HFFc6 (cell line): ENCODE measurements at places on chromosomes 3 and 15.

GRCh38 chr3:15690748-15691147, 89.2 kb downstream of the BTD start:
- no peak for DNase-seq

DNA sequence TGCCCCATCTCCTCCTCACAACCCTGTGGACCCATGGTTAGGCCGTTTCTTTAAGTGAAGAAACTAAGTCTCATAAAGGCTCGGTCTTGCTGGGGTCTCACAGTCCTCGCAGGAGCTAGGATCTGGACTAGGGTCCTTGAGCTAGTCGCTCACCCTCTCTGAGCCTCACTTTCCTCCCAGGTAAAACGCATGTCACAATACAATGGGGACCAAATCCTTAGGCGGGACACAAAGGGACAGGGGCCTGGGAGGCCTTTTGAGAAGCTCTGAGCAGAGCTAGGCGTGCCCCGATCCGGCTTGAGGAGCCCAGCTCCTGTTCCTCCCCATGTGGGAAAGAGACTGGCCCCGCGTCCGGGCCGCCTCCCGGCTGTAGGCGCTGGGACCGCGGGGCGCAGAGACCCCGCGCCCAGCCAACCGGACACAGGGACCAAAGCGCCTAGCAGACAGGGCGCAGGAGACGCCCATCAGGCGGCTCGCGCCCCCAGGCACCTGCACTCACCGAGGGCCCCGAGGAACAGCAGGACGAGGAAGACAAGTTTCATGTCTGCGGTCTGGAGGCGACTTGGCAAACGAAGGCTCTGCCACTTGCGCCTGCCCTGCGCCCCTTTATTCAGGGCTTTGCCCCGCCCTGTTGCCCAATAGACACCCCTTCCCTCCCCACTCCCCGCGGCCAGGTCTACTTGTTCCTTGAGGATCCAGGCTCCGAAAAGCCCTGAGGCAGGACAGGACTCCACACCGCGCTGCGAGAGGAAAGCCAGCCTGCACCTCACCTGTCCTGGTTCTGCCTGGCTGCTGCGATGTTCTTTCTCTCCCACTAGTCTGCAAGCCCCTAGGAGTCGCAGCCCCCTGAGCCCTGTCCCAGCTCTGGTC, at the start of gene LTF:
LTF (minus strand) TSS at position 580 of the 870 bp plus-strand sequence; CDS start at position 542, 38 bp downstream.
- DNase-seq = no peak

- DNase-seq = no peak
These were observed 307.4 kb upstream of the RARB start for GRCh38 chr3:25120665-25121064.

DNA sequence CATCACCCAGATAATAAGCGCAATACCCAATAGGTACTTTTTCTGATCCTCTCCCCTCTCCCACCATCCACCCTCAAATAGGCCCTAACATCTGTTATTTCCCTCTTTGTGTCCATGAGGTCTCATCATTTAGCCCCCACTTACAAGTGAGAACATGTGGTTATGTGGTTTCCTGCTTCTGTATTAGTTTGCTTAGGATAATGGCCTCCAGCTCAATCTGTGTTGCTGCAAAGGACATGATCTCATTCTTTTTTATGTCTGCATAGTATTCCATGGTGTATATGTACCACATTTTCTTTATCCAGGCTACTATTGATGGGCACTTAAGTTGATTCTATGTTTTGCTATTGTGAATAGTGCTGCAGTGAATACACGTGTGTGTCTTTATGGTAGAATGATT, 165.4 kb downstream of the MBNL1 start:
- DNase-seq = no peak

DNA sequence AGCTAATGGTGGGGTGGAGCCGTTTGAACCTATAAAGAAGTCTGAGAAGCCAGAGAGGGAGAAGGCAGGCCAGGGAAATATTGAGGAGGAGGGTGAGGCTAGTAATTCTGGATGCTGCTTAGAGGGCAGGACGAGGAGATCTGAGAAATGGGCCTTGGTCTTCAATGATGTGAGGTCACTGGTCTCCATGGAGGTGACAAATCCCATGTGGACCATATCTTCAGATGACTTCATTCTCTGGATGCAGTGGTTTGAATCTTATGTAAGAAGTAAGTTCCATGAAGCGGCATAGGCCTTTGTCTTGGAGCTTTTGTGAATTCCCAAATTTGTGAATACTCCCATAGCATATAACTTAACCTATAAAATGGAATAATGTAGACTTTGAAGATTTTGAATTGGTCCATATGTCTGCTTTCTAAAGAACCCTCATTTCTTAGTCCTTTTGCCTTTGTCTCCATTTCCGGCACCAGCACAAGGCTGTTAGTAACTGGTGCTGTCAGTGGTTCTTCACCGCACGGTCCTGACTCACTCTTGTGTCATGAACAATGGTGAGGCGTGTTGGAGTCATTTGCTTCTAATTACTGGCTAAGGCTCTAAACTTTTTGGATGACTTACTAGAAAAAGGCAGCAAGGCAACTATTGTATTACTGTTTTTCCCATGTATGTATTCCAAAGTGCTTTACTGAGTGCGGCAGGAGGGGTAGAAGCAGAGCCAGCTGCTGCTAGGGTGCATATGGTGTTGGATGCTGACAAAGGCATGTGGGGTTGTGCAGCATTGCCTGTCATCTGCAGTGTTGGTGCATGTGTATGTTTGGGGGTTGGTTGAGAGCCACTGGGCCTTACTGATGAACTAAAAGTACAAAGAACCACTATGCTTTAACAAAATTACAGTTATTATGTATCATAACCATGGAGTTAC, 279.3 kb upstream of the C2CD4B start:
- peak; percentile 96 for DNase-seq

DNA sequence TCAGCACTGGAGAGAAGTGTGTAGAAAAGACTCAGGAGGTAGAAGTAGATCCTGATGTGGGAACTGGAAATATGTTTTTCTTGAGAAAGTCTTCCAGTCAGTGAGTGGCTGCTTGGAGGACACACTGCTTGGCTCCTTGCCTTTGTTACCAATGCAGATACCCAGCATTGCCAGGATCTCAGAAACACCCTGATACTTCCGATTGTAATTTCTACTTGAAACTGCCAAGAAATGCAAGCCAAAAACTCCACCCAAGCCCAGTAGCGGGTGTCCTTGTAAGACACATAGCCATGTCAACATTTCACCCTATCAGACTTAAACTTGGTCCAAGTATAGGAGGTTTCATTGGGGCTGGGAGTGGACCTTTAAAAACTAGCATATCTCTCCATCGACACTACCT, 141.8 kb downstream of the ALDH1A2 start:
- DNase-seq = no peak

GRCh38 chr3:124918524-124918923, 16.0 kb downstream of the MUC13 start:
- DNase-seq = no peak

GRCh38 chr15:69562116-69562515, 109.5 kb downstream of the RPLP1 start:
- DNase-seq = no peak

DNA sequence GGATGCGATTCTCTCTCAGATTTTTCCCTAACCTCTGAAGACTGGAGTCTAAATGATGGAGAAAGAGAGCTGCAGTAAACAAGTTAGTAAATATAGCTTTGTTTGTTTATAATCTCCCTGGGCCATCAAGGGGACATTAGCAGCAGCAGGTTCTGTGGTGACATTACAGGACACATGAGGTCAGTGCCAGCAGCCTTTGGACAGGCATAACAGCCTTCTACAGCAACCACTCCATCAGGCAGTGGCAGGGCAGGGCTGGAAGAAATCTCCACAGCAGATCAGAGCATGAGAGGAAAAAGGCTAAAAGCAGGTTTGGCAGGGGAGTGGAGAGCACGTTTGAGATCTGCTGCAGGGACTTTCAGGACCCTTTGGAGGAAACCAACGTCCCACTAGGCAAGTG, 127.6 kb upstream of the ACP3 start:
- no peak for DNase-seq

- DNase-seq = no peak
These were observed 2.6 kb upstream of the MRPL3 start for GRCh38 chr3:131505421-131505820.

- no peak for DNase-seq
These were observed 103.5 kb downstream of the SEMA6D start for GRCh38 chr15:47820747-47821319.

DNA sequence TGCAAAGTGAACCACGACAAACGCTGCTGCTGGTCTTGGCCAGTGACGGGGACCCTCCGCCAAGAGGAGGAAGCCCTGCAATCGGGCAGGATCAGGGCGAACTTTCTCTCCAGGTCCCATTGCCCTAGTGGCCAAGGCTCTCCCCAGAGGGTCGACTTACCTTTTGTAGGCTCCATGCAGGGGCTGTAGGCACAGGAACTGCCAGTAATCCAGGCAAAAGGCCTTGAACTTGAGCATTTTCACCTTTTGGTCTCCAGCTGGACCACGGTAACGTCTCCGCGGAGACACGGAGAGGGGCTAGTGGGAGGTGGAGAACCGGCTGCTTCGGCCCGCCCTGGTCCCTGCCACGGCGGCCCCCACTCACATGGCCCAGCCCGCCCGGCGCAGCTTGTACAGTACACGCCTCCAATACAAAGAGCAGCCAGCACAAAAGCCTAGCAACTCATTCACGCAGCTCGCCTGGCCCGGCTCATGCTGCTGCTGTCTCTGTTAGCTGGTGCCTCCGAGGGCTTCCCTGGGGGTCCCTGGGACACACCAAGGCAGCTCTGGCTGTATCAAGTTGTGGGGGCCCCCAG, 31.0 kb downstream of the IQSEC1 start:
- no peak for DNase-seq

GRCh38 chr3:151987893-151988292, 114.5 kb downstream of the SUCNR1 start:
- no peak for DNase-seq

- no peak for DNase-seq
These were observed 18.3 kb downstream of the RAB11A start for GRCh38 chr15:65887565-65887964.

DNA sequence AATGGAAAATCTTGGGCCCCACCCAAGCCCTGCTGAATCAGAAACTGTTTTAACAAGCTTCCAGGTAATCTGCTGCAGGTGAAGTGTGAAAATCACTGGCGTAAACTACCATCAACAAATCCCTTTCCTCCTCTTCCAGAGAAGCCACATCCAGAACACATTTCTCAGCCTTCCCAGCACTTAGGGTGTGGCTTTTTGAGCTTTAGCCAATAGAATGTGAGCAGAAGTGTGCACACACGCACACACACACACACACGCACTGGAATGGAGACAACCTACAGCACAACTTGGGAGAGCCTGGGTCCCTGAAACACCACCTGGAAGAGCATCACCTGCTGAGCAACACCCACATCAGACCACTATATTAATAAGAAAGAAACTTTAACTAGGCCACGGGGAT, 98.6 kb downstream of the OSBPL10 start:
- no peak for DNase-seq
